SW 1271 (cell line): ENCODE measurements at places on chromosomes 16 and 17.

DNA sequence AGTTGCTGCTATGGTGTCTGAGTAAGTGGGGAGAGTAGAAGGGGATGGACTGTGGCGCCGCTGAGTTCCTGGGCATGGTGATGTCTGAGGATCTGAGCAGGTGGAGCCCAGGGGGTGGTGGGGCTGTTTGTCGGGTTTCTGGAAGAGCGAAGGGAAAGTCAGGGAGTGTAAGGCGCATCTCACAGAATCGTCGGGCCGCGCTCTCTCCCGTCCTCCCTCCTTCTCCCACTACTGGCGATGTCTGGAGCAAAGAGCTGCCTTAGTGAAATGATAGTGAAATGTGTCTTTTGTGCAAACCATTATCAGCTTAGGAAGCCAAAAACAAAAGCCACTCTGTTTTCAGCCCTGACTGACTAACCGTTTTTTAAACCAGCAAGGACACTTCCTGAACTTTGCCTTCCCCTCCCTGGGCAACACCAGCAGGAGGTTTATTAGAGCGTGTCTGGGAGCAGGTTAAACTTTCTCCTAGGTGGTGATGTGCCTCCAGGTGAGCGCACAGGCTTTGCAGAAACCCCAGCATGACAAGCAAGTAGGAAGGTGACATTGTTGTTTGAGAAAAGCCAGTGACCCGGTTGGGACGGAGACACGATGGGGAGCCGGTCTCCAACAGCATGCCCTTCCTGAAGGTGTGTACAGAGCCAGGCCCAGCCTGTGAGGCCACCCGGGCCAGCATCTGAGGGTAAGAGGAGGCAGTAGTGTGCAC is 49.1 kb downstream of the RAB11FIP3 start:
- no peak for DNase-seq

GRCh38 chr17:57629470-57629869 is 115.6 kb downstream of the CCDC182 start:
- no peak for DNase-seq

DNA sequence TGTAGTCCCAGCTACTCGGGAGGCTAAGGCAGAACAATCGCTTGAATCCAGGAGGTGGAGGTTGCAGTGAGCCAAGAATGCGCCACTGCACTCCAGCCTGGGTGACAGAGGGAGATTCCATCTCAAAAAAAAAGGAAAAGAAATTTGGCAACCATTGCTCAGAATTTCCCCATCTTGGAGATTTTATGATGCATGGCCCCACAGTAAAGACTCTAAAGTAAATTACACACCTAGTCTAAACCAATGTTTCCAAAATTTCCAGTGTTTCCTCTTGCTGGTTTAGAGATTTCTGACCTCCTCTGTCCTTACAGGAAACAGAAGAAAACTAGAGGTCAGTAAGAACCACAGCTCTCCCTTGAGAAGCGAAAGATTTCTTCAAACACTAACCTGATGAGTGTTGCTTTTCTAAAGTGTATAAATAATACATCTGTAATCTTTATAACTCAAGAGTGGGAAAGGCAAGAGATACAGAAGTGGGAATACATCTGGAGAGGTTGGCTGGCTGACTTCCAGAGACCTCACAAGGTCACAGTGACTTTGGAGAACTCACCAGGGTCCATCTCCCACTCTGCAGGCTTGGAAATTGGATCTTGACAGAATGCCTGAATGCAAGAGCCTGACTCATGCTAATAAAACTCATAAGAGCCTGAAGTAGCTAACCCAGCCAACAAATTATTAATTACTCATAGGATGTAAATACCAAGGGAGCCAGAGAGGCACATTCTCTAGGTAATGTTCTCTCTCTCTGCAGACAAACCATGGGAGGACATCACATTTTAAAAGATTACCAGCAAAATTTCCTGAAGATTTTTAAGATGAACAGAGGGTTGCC is 8.8 kb downstream of the ADAT1 start:
- no peak for DNase-seq

DNA sequence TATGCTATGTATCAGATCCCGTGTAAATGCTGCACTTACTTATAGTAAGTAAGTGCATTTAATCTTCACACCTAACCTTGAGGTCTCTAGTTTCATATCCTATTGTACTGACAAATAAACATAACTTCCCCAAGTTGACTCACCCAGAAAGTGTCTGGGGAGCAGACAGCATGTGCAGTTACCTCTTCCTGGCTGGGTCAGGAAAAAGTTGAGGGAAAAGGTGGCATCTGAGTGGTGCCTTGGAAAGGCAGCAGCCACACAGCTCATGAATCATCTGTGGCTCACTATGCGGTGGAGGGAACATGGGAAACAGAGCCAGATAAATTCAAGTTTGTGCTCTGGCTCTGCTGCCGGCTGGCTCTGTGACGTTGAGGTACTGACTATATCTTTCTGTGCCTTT is 382.0 kb upstream of the DYNLRB2 start:
- DNase-seq, result no peak

- DNase-seq, result no peak
Observed at GRCh38 chr16:72234387-72234786, 62.4 kb upstream of the PMFBP1 start.

DNA sequence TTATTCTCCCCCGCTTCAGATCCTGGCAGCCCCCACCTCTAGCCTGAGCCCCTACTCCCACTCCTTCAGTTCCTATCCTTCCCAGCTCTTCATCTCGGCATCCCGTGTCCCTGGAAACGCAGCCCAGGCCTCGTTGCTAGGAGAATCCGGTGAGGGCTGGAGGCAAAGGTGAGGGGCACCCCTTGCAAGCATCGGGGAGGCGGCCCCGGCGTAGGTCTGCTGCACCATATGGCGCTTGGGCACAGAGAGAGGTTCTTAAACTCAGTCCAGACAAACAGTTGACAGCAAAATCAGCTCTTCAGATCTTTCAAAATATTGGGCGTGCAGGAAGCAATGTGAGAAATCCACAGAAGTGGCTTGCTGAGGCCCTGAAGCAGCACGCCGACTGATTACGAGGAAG is 15.0 kb downstream of the SLC38A8 start:
- no peak for DNase-seq

- DNase-seq, result no peak
Observed at GRCh38 chr17:49566668-49567071, 9.0 kb upstream of the NXPH3 start.

DNA sequence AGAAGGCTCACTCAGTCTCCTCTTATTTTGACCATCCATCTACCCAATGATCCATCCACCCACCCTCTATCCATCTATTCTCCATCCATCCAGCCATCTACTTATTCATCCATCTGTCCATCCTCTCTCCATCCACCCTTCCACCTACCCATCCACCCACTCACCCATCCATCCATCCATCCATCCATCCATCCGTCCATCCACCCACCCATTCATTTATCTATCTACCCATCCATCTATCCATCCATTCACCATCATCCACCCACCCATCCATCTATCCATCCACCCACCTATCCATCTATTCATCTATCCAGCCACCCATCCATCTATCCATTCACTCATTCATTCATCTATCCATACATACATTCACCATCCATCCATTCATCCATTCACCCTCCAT is 45.8 kb upstream of the PLCG2 start:
- no peak for DNase-seq

GRCh38 chr17:75138519-75138918 is 7.0 kb upstream of the NT5C start:
- DNase-seq, result no peak

DNA sequence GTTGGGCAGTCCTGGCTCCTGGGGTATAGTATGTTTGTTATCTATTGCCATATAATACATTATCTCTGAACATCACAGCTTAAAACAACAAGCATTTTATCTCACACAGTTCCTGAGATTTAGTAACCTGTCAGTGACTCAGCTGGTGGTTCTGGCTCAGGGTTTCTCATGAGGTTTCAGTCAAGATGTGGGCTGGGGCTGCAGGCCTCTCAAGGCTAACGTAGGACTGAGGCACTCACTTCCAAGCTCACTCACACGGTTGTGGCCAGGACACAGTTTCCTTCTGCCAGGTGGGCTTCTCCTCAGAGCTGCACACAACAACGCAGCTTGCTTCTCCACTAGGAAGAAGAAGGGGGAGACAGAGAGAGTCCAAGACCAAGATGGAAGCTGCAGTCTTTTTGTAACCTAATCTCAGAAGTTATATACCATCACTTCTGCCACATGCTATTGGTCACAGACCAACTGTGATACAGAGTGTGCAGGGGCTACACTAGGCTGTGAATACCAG is 10.3 kb upstream of the MED13 start:
- no peak for DNase-seq

- DNase-seq, result no peak
Observed at GRCh38 chr16:22955461-22956070, 141.6 kb downstream of the HS3ST2 start.

- DNase-seq, result peak; percentile 22
Observed at GRCh38 chr17:79707931-79708891, 22.5 kb upstream of the ENPP7 start.

GRCh38 chr16:67429799-67430503 is 970 bp upstream of the HSD11B2 start:
- DNase-seq, result no peak

- DNase-seq, result no peak
Observed at GRCh38 chr17:15309236-15309635, 32.2 kb downstream of the TEKT3 start.

DNA sequence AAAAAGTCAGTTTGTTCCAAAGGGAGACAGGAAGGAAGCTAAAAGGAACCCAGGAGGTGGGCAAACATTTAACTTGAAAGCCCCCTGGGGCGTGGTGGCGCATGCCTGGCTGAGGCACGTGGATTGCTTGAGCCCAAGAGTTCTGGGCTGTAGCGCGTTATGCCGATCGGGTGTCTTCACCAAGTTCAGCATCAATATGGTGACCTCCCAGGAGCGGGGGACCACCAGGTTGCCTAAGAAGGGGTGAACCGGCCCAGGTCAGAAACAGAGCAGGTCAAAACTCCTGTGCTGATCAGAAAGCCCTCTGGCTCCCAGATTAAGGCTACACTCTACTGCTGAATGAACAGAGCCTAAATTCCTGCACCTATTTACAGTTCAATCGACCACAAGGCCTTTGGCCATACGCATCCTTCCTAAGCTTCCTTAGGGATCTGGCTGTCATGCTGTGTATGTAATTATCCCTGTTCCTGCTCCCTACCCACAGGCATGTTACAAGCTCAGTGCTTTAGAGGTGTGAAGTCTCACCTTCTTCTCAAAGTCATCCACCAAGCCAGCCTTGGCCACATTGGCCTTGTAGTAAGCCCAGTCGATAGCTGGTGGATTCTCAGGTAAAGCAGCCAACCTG is 5.0 kb downstream of the ATP5PD start:
- no peak for DNase-seq

GRCh38 chr16:68985855-68986254 is 119.6 kb upstream of the HAS3 start:
- DNase-seq, result no peak

- no peak for DNase-seq
Observed at GRCh38 chr16:71637398-71637797, 11.4 kb downstream of the MARVELD3 start.

DNA sequence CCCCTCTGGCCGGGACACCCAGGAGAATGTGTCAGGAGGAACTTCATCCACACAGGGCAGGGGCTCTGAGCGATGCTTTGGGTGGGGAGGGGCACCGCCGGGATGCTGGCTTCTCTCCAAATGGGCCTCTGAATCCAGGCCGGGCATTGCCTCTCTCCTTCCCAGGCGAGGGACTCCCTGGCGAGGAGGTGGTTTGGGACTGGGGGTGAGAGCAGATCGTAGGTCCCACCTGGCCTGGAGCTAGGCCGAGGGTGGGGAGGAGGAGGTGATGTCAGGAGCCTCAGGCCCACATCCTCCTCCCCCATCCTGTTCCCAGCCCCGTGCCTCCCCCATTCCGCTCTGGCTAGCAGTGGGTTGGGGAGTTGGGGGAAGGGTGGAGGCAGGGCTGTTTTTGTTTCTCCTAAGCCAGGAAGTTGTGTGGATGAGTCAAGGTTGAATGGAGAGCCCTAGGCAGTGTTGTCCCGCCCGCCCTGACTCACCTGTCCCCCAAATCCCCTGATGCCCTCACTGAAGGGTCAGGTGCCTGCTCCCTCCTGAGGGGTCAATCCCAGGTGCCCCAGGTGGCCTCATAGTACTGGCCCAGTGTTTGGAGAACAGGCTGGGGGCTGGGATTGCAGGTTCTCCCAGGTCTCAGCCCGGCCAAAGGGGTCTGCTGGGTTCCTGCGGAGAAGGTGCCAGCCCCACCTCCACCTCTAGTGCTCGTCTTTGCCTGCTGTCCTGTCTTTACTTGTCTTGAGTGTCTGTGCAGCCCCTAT is 2.8 kb downstream of the GRB7 start:
- peak; percentile 42 for DNase-seq
